Hypothalamus (tissue), 51 donors: ENCODE measurements at places on chromosomes 1 and 21.

DNA sequence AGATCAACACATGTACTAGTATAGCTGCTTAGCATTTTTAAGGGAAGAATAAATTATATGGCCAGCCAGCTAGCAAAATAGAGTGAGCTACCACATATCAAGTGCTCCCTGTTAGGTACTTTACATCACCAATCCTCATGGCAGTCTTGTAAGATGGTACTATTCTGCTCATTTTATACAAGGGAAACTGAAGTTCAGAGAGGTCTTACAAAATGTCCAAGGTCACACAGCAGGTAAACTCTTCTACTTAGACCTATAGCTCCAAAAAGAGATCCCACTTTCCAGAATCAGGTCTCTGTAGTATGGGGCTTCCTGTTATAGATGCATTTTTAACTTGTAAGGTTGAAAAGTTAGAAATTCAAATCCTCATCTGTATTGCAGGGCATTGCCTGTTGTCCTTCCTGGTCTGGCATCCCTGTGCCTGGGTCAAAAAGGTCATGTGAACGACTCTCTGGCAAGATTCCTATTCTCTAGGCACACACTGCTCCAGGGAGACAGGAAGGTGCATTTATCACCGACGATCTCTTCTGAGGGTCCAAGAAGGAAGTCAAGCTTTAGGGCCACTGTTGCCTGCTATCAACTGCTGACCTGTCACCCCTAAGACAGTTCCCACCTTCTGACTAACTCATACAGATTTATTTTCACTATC lies 41.1 kb downstream of the TRIT1 start:
- DNase-seq: no peak

DNA sequence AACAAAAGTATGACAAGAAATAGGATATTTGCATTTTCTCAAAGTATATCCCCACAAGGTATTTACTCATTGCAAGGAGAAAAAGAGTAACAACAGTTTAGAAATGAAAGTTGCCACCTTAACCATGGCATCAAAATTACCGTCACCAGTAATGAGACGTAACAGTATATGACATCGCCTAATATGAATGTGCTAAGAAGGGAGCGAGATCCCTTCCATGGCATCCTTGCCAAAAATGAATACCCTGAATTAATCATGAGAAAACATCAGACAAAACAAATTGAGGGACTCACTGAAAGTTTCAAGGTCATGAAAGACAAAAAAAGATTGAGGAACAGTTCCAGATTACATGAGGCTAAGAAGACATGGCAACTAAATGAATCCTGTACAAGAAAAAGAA lies 78.9 kb upstream of the MROH9 start:
- DNase-seq: no peak

GRCh38 chr1:211320980-211321379 lies 5.7 kb upstream of the TRAF5 start:
- no peak for DNase-seq

DNA sequence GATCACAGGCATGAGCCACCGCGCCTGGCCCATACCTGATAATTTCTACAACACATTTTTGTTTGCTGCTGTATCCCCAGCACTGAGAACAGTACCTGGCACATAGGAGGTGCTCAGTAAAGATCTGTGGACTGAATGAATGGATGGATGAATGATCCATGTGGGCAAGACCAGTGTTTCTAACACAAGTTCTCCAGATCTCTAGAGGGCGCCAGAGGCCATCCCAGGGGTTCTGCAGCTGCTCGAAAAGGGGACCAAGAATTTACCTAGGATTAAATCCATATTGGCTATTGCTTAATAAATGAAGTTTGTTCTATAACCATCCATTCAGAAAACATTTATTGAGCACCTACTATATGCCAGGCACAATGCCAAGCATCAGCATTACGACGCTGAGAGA lies 167.7 kb downstream of the ACTL8 start:
- DNase-seq: peak; percentile 11

DNA sequence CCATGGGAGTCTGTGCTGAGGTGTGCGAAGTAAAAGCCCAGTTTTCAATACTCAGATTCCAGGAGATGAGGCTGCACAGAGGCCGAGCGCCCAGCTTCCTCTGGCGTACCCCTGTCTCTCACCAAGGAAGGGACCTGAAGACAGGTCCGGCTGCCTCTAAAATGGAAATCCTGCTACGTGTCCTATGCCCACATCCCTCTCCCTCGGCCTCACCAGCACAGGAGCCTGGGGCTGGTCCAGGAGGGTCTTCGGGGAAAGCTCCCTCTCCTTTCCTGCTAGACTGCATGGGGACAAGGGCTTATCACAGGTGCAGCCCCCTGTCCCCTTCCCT lies 392 bp downstream of the MRPL55 start:
- DNase-seq: no peak

DNA sequence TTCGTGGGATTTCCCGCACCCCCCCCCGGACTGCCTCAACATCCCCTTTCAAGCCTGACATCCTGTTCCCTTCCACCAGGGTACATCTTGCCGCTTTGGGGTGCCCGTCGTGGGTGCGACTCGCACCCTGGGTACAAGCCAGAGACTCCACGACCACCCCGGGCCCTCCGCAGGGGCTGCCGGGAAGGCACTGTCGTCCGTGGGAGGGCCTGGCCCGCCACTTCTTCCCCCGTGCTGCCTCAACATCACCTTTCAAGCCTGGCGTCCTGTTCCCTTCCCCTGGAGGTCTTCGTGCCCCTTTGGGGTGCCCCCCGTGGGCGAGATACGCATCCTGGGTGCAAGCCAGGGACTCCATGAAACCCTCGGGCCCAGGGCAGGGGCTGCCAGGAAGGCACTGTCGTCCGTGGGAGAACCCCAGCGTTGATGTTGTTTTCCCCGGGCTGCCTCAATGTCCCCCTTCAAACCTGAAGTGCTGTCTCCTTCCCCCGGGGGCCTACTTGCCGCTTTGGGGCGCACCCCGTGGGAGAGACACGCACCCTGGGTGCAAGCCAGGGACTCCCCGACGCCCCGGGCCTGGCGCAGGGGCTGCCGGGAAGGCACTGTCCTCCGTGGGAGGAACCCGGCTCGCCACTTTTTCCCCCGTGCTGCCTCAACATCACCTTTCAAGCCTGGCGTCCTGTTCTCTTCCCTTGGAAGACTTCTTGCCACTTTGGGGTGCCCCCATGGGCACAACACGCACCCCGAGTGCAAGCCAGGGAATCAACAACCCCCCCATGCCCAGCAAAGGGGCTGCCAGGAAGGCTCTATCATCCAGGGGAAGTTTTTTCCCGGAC lies 138.6 kb downstream of the LIPI start:
- no peak for DNase-seq
